Stimulated activated CD8-positive, alpha-beta memory T cell treated with anti-CD3 and anti-CD28 coated beads, Interleukin-7, amount 100 ng/mL, for 48 hours (primary cell): ENCODE measurements at places on chromosomes 12 and 14.

GRCh38 chr14:106436310-106436905, 910.0 kb downstream of the TMEM121 start:
- peak; percentile 44 for DNase-seq

GRCh38 chr12:62976110-62976662, 41.2 kb upstream of the PPM1H start:
- no peak for DNase-seq

DNA sequence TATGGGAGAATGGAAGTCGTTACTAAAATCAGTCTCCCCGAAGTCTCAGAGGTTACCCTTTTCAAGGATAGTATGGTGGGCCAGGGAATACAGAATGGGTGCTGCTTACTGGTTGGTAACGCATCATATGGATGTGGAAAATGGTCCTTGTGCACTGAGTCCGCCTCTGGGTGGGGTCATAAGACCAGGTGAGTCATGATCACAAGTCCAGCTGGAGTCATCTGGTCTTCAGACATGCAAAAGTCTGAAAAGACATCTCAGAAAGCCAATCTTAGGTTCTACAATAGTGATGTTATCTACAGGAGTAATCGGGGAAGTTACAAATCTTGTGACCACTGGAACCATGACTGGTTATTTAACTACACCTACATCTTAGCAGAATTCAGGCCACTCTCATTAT, 71.9 kb upstream of the TCL1B start:
- DNase-seq = no peak

- DNase-seq = no peak
Observed at GRCh38 chr14:50675597-50675996, 7.5 kb upstream of the SAV1 start.

- DNase-seq = no peak
Observed at GRCh38 chr14:34190717-34191116, 239.8 kb upstream of the EGLN3 start.

GRCh38 chr12:15526033-15526432, 203.7 kb downstream of the PTPRO start:
- DNase-seq = no peak

GRCh38 chr14:32300136-32300535, 29.0 kb upstream of the AKAP6 start:
- no peak for DNase-seq

- no peak for DNase-seq
Observed at GRCh38 chr14:63632932-63633514, 8.6 kb downstream of the WDR89 start.

DNA sequence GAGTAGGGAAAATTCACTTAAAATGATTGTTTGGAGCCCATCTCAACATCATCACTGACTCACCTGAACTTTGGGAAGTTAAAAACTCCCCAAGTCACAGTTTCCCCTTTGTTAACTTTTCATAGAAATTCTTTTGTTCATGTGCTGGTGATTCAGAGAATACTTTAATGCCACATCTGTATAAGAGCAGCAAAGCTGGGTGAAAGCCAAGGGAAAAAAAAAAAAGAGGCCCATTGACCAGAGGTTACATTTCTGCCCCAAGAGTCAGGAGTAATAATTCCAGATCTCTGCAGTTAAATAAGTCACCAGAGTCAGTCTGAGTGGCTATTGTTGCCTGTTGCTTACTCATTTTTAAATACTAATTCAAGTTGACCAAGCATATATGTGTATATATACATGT, 136.4 kb upstream of the LGR5 start:
- no peak for DNase-seq

GRCh38 chr14:105945896-105946295, 419.5 kb downstream of the TMEM121 start:
- no peak for DNase-seq

DNA sequence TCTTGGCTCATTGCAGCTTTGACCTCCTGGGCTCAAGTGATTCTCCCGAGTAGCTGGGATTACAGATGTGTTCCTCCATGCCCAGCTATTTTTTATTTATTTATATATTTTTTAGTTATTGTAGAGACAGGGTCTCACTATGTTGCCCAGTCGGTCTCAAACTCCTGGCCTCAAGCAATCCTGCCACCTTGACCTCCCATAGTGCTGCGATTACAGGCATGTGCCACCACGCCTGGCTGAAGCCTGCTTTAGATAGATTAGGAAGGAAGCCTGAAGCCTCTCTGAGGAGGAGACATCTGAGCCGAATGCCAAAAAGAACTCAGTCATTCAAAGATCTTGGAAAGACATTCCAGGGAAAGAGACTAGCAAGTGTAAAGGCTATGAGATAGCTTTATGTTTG, 10.2 kb downstream of the INHBC start:
- DNase-seq = no peak
